ENCODE measurements at places on chromosomes 2 and 18.

- no peak for DNase-seq
These were observed 11.3 kb upstream of the CIB4 start for GRCh38 chr2:26652361-26653041.

DNA sequence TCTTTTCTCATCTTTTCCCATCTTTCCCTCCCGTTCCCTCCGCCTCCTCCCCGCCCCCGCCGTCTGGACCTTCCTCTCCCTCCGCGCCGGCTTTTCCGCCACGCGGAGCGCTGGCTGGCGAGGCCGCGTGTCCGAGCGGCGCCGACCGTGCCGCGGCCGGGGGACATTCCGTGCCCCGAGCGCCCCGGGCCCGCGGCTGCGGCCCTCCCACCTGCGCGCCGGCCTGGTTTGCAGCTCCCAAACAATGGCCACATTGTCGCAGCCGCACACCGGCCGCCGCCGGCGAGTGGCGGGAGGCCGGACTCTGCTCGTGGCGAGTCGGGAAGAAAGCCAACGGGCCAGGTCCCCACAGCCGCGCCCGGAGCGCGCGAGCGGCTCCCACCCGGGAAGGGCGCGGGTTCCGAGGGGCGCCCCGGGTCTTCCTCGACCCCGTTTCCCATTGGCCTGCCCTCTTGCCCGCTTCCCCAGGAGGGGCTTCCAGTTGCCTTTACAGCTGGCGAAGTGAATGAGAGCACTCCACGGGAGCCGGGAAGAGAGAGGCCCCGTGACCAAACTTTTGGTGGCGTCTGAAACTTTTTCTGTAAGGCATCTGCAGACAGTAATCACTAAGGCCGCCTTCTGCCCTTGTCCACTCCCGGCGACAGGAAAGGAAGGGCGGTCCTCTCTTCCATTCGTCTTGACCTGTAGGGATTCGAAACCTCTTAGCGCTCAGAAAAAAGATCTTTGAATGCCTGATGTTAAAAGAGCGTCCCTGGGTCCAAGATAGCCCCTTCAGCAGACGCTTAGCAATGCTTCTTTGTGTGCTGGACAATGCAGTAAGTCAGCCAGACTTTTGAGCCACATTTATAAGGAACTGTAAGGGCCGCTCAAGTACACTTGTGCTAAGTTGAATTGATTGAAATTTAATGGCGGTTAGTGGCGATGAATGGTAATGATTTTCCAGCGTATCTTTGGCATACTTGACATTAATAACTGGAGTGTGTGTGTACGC is 6.2 kb downstream of the GLI2 start:
- DNase-seq = no peak

GRCh38 chr2:209771474-209772289 is at the start of gene UNC80:
Gene UNC80, plus strand, starts transcription at chr2:209771832. Its CDS starts 241 bp downstream, at chr2:209772073.
- no peak for DNase-seq

DNA sequence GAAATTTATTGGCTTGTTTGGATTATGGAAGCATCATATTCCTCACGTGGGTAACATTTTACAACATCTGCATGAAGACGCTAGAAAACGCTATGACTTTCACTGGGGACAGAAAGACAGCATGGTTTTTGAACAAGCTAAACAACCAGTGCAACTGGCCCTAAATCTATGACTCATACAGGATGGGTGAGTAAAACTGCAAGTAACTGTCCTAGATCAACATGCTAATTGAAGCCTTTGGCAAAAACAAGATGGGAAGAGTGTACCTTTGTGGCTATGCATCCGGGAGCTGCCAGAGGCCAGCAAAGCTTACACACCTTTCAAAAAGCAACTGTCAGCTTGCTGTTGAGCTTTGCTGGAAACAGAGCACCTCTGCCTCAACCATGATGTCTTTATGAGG is 1096.0 kb upstream of the DDX18 start:
- DNase-seq = no peak

GRCh38 chr2:112601754-112602153 is 17.3 kb downstream of the CHCHD5 start:
- DNase-seq = no peak

- DNase-seq = no peak
These were observed 158.1 kb downstream of the RBM43 start for GRCh38 chr2:151103551-151103950.

GRCh38 chr2:144242311-144242710 is 277.6 kb downstream of the ZEB2 start:
- DNase-seq = no peak

DNA sequence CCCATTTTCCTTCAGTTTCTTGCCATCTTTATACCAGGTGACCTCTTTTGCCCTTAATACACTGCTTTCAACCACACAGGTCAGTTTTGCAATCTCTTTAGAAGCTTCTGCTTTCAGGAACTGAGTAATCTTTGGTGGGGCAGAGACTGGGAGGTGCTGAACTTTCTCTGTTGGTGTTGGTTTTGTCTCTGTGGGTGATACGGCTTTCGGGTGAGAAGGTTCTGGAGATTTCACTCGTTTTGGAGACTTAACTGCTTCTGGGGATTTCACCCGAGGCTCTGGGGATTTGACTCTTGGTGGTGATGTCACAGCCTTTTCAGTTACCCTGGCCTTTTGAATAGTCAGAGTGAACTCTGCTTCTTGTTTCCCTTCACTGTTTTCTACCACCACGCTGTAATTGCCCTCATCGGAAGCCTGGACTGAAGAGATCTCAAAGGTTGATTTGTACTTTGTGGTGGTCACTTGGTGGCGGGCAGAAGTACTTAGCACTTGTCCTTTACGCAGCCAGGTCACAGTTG is 50.4 kb downstream of the PLEKHA3 start:
- DNase-seq = no peak

DNA sequence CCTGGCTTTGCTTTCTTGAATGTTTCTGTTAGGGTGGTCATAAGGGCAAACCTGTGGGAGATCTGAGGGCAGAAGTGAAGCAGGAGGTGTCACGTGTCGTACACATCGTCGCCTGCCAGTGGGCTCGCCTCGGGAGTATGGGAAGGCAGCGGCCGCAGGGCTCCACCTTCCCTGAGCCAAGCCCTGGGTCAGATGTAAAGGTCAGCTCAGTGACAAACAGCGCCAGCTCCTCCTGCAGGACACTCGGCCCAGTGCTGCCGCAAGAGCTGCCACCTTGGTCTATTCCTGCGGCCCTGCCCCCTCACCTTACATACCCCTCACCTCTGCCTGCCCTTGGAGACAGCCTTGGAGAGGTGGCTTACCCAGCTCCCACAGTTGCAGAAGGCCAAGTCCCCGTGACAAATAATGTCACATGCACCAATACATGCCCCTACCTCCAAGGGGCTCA is 64.2 kb downstream of the PSMG2 start:
- no peak for DNase-seq

GRCh38 chr2:203714112-203714511 is 7.7 kb downstream of the CD28 start:
- DNase-seq = no peak

DNA sequence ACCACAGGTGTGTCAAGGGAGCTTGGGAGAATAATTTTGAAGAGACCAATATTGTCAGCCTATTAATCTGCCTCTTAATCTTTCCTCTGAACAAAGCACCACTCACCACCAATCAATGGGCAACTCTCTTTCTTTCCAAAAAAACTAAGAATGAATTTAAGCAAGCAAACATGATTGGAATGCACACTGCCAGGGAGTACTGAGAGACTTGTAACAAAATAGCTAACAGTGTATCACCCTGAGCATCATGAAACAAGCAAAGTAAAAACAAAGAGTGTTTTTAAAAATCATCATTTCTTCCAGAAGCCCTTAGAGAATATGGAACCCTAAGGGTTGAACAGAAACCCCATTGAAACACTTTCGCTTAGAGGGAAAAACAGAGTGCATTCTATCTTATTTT is 299.7 kb downstream of the DSEL start:
- DNase-seq = no peak

DNA sequence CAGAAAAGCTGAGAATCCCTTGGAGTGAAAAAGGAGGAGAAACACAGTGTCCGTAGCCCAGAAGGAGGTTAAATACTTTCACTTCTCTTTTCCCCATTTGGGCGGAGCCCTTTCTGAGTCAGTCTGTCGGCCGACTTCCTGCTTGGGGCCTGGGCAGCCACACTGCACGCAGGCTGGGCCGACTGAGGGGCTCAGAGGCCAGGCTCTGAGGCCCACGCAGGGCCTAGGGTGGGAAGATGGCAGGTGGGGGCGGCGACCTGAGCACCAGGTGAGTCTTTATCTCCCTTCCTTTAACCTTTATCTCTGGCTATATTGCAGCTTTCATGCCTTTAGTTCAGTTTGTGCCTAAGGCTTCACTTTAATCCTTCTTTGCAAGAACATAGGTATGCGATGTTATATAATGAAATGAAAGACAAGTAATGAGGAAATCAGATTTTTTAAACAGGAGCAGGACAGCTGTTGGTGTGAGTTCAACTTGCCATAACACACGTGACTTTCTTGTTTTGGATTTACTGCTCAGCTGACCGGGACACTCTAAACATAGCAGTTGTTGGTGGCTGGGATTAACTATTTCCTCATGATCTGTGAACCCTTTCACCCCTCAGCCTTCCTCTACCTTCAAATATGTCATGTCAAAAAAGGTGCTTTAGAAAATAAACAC is at the start of gene SP100:
Gene SP100 (plus strand): TSS at position 141 of the 661 bp plus-strand sequence. CDS start 96 bp downstream, at position 237.
- peak; percentile 42 for DNase-seq

DNA sequence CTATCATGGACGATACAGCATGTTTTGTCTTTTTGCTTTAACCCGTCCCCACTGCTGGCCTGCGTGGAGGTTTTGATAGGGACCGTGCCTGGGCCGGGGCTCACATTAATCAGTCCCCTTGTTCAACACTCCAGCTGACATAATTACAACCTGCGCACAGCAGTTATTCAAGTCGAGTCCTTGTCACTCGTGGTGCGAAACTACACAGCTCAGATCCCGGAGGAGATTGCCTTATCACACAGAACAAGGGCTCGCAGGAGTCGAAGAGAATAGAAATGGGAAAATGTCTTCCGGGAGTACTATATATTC is 304.4 kb downstream of the ZNF407 start:
- no peak for DNase-seq

- DNase-seq = no peak
These were observed 205.2 kb upstream of the HDAC4 start for GRCh38 chr2:239605976-239606375.

GRCh38 chr2:25566094-25566493 is 107.3 kb downstream of the DTNB start:
- no peak for DNase-seq

DNA sequence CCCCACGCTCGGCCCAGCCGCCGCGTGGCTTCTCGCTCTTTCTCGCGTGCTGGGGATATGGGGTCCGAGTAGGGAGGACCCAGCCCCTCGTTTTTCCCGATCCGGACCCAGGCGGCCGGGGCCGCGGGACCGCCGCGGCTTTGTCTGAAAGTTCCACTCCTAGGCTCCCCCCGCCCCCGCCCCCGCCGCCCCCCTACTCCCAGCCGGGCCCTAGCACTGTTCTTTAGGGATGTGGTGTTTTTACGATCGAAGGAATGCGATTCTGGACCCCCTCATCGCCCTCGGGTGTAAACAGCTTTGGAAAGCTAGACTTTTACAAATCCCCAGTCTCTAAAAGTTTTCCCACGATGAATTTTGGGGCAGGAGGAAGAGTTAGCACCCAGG is 819 bp downstream of the TGIF1 start:
- no peak for DNase-seq

DNA sequence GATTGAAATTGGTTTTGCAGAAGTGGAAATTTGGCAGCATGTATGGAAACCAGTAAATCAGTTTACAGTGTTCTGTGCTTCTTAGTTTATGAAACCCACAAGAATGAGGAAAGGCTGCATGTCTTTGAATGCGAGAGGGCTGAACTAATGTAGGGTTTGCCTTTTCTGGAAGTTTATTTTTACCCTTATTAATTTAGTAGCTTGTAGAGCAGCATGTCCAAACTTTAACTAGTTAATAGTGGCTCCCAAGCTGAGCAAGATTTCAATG is 50.4 kb downstream of the LDLRAD4 start:
- DNase-seq = no peak

- no peak for DNase-seq
These were observed 157.5 kb upstream of the MYCN start for GRCh38 chr2:15782769-15783294.

DNA sequence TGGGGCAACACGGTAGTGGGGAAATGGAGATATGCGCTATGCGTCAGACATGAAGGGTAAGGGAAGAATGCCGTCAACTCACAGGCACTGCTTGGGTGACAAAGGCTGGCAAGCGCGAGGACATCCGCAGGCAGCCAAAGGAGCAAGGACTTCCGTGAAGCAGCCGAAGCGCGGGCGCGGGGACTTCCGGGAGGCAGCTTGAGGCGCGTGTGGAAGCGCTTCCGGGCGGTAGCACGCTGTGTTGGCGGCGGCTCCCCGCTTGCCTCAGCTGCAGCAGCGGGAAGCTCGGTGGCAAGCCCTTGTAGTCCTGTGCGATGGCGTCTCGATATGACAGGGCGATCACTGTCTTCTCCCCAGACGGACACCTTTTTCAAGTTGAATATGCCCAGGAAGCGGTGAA is at the start of gene PSMA8:
Gene PSMA8 (plus strand): TSS at position 218 of the 400 bp plus-strand sequence. CDS start 97 bp downstream, at position 315.
- DNase-seq = peak; percentile 40

- DNase-seq = no peak
These were observed 124.5 kb downstream of the AQP4 start for GRCh38 chr18:26741048-26741447.

DNA sequence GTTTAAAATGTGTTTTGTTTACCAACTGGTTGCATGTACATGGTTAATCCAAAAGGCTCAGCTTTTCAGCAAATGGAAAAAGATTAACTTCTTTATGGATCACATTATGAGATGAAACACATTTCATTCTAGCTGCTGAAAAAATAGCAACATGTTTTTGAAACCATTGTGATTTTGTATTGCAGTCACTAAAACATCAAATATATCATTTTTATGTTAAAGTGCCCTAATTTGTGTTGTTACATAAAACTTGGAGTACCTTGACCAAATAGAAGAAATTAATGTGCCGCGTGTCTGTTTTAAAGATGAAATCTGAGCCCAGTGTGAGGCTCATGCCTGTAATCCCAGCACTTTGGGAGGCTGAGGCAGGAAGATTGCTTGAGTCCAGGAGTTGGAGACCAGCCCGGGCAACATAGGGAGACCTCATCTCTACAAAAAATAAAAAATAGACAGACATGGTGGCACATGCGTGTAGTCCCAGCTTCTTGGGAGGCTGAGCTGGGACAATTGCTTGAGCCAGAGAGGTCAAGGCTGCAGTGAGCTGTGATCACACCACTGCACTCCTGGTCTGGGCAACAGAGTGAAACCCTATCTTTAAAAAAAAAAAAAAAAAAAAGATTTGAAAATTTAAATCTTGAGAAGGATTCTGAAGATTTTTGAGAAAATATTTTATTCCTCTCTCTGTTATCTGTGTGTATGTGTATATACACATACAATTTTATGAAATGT is 96.6 kb downstream of the FMNL2 start:
- no peak for DNase-seq

DNA sequence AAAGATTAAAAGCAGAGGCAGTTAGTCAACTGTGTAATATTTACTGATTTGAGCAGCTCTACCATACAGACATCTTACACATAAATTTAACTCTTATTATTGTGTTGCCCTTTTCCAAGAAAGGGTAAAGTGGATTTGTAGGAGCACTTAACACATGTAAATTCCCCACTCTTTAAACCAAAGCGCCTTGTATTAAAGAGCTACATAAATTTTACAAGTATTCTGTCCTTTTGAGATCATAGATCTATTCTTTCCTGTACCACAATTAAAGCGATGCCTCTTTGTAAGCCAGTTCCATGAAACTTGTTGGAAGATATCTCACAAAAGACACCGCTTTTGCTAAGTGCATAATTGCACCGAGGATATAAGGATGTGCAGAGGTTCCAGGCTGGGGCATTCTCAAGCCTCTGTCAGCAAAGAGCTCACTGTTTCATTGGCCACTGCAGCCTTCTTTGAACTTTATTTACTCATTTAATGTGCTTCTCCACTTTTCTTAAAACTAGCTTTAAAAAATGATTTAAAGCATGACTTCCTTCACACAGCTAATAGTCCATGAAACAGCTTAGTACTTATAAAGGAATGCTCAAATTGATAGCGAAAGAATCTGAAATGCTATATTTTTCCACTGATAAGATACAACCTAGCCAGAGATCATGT is 520.0 kb upstream of the TCF4 start:
- no peak for DNase-seq
